ENCODE measurements at places on chromosomes 11 and 22.

- no peak for DNase-seq
Observed at GRCh38 chr11:103714246-103714645, 322.2 kb upstream of the DDI1 start.

DNA sequence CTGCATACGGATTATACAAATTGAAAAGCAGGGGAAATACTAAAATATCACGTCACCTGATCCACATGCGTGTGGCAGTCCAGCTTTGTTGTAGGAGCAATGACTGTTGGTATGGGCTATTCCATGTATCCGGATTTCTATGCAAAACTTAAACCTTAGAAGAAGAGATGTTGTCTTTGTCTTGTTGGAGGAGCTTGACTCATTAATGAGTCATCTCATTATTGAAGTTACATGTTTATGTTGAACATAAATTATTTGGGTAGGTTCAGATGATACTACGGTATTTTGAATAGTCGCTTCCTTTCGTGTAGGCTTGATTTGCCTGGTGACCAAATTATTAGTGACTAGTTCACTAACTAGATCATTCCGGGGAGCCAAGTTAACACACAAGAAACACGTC, 806 bp upstream of the SAAL1 start:
- no peak for DNase-seq

DNA sequence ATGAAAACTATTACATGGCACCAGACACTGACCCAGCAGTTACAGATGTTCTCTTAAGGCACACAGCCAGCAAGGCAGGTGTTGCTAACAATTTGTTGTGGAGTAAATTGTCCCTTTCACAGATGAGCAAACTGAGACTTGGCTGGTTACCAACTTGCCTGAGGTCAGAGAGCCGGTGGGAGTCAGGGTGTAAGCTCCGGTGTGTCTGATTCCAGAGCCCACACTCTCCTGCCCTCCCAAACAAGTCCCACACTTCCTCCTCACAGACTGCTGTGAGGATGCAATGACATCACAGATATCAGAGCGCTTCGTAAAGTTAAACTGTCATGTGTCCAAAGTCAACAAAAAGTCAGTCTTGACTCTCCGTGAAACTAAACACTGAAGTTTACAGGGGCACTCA, 12.5 kb downstream of the GDPD5 start:
- peak; percentile 38 for DNase-seq

DNA sequence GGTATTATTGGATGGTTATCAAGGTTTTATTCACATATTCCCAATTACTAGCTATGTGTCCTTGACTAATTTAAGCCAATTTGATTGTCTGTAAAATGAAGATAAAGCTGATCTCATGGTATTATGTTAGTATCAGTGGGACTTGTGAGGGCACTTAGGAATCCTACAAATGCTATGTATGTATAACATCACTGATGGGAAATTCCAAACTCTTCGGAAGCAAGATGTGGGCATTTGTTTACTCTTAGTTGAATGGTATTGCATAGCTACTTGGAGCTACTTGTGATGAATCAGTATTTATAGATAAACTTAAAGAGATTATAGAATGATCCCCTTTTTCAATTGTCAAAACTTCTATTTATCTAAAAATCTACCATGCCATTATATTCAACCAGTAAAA, 239.9 kb downstream of the CNTN5 start:
- no peak for DNase-seq

DNA sequence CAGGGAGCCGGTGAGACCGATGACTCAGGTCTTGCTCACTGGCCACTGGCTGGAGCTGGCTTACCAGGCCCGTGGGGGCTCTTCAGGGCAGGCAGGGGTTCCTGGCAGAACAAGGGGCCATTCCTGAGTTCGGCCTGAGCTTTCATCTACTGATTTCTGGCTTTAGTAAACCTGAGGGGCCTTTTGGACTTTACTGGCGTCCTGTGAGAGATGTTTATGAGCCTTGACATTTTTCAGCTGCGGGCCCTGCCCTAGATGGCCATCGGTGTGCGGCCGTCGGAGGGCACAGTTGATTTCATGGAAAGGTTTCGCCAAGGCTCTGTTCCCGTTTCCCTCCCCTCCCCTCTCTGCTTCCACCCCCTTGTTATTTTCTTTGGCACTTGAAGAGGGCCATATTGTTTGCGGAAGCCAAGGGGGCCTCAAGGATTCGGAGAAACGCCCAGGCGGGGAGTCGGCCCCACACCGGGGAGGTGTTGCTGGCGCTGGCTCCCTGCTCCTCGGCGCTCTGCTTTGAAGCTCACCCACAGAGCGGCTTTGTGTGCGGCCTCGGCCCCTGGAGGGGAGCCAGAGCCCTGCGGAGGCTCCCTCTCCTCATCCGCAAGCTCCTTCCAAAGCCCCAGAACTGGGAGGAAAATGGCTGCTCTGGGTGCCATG, 17.7 kb downstream of the ELF5 start:
- DNase-seq = no peak

- no peak for DNase-seq
Observed at GRCh38 chr11:37978647-37979046, 1380.6 kb upstream of the RAG2 start.

- no peak for DNase-seq
Observed at GRCh38 chr11:78256962-78257361, 68.2 kb downstream of the USP35 start.

GRCh38 chr11:13278609-13279486, 1.3 kb downstream of the BMAL1 start:
- no peak for DNase-seq

DNA sequence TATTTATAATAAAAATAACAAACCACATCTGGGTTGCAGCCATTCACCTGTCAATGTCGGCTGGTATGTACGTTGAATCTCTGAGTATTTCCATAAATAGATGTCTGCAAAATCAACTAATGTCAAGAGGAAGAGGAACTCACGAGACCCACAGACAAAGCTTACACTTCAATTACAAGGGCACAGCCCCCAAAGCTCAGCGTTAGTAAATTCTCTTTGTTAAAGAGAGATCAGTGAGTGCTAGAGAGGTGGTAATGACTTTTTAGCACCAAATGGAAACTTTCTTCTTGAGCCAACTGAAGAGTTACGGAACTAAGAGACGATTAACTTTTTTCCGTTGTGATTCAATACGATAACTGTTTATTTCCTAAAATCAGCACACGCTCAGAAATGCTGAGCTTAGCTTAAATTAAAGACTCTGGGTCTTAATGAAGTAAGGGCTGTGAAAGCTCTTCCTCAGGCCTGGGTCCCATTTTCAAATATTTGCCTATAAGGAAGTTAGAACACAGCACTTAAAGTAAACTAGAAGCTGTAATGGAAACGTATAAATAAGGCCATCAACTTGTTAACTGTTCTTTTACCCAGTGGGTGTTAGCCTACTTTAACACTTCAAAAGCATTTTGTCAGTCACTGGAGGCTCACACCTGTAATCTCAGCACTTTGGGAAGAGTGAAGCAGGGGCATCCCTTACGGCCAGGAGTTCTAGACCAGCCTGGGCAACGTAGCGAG, 22.8 kb upstream of the TFIP11 start:
- DNase-seq = no peak

- no peak for DNase-seq
Observed at GRCh38 chr22:45169591-45170466, 6.1 kb downstream of the NUP50 start.

GRCh38 chr11:65448074-65448417, 25.4 kb downstream of the NEAT1 start:
- DNase-seq = no peak

DNA sequence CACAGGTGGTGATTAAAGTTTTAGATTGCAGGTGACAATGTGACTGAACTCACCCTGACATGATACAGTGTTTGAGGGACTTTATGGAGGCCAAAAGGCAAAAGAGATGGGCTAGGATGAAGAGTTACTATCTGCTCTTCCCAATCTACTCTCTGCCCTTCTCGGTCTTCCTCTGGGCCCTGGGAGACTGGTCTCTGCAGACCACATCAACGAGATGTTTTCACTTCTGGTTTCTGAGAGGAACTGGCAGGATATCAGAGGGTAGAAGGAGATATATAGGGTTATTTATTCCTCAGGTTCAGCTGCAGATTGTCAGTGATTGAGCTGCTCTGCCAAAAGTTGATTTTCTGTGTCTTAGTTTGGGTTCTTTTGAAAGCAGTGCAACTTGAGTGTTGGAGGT, 32.4 kb upstream of the CD44 start:
- no peak for DNase-seq

- no peak for DNase-seq
Observed at GRCh38 chr22:22752556-22753477, 108.4 kb downstream of the GGTLC2 start.

DNA sequence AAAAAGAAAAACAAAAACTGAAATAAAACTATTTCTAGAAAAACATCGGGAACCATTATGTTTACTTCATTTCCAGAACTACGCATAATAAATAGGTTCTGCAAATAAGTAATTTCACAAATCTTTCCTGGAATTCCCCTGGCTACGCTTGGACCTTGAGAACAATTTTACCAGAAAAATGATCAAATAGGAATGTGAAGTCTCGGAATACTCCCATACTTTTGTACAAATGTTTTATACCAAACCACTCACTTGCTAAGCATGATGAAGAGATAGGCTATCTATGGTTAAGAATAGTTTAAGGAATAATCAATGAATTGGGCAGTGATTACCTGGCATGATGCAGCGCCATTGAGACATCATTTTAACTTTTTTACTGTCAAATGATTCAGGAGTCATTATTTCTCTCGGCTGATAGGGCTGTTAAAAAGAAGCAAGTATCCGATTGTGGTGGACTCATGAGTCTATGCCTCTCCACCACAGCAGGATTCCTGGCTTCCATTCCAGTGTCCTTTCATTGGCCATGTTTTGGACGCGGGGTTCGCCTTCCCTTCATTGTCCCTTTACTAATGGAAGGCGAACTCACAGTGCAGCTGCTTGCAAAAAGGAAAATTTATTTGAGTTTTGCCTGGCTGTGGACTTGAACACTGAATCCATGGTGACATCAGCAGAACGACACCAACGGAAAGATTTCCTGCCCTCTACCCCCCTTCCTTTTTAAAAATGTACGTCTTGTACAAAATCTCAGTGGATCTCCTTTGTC, 39.9 kb upstream of the BLID start:
- DNase-seq = peak; percentile 26

- DNase-seq = no peak
Observed at GRCh38 chr22:43465291-43466015, 53.6 kb downstream of the MPPED1 start.

- DNase-seq = no peak
Observed at GRCh38 chr11:8942518-8943066, at the start of gene ASCL3. Gene ASCL3 (minus strand): TSS chr11:8943016. CDS start chr11:8938161, 4,855 bp downstream.

GRCh38 chr22:20433191-20433590, 4.4 kb downstream of the SCARF2 start:
- no peak for DNase-seq
